ENCODE measurements at places on chromosomes 3 and 15.

GRCh38 chr3:38843898-38844297 is 27.9 kb upstream of the SCN10A start:
- no peak for DNase-seq

GRCh38 chr15:67819636-67820035 is 5.7 kb upstream of the SKOR1 start:
- DNase-seq = no peak

DNA sequence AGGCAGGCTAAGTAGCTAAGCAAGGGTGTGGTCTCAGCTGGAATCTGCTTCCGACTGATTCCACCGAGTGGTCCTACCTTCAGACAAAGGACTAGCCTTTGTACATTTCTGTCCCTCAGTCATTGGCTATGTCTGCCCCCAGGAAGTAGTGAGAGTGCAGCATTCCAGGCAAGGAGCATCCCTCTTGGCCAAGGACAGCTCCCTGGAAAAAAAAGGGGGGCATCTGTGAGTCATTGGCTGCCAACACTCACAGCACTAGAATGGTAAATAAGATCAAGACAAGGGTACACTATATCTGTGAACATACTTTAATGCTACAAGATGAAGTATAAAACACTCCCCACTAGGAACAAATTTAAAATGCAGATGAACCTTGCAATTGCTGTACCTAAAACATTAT is 66.8 kb downstream of the STAC start:
- DNase-seq = no peak

DNA sequence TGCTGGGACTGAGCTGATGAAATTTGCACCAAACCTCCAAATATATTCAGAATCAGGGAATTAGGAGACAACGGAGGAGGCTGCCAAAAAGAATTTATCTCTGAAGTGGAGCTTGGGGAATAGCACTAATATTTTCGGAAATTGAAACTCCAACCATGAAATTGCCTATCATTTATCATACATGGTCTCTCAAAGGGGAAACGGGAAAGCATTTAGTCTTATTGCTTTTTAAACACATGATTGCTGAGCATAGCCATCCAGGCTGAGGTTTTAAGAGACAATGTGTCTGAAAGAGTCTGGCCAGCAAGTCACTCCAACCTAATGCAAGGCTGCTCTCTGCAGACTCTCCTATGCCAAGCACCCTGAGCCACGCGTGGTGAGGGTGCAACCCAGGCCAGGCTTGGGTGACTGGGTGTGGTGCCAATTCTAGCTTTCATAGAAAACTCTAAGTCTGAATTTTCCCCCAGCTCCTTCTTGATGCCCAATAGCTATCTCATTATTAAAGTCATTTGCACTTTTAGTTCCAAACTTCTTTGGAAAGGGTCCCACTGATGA is 200.2 kb downstream of the RPLP1 start:
- DNase-seq = no peak

- DNase-seq = no peak
These were observed 89.2 kb downstream of the RBPMS2 start for GRCh38 chr15:64686130-64686735.

DNA sequence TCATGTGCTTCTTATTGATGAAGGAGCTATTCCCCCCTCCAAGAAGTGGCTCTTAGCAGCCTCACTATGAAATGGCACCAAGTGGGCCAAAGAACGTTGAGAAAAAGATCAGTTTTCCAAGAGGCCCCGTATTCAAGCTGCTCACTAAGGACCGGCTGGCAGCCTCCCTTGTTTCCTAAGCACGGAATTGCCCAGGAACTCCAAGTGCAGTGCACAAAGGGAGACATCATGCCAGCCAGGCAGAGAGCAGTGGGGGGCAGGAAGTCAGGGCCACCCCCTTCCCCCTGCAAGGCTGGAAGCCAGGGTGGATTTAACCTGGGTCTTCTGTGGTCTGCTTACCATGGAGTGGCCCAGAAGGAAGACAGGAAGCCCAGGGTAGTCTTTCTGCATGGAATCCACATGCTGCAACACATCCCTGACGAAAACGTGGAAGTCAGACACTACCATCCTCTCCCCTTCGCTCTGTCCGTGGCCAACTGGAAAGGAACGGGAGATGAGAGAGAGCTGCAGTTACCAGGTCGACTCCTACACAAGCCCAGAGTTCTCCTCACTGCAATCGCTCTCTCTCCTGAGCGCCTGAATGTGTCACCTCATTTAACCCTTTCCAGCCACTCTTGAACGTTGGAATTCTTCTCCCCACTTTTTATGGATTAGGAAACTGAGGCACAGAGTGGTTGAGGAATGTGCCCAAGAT is 49.5 kb downstream of the ABTB1 start:
- no peak for DNase-seq

DNA sequence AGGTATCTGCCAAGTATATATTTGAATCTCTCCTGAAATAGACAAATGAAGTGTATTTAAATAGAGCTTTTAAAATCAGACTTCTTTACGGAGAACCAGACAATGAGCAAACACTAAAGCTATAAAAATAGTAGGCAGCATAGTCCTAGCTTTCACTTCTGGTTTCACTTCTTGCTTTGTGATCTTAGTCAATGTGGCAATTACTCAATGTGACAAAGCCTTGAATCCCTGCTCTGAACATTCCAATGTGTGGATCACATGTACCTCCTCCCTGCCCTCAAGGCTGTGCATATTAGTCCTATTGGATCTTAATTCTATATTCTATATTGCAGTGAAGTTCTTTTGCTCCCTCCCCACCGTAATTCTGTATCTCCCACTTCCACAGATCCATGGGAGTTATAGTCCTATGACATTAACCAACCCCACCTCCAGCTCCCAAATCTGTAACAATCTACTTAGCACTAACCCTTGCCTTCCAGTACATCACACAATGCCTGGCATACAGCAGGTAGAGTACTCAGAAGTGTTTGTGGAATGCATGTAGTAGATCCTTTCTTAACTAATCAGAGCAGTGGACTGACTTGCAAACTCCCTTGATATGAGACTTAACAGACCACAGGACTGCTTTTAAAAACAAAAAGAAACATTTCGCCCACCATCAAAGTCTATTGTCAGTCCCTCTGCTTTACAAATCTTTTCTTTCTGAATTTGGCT is 24.3 kb upstream of the CP start:
- no peak for DNase-seq

DNA sequence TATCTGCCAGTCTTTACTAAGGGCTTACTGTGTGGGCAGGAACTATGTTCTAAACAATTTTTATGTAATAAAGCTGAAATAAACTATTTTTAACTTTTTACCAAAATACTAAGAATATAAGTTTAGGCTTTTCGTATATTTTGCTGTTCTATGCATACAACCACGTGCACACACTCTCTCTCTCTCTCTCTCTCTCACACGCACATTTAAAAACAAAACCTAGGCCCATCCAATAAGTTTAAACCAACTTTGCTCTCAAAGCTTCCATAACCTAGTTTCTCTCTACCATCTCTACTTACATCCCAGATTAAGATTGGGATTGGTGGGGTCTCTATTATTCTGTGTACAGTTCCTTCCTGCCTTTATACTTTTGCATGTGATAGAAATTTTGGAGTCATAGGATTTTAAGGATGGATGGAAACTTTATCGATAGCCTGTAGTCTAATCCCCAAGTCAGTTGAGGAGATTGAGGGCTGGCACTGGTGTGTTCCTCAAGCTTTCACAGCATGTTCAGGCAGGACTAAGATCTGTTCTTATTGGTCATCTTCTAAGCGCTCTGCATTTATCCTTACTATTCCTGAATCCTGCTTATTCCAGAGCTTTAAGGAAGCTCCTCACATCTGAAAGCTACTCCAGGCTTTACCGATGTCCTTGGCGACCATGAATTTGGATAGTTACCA is 1.8 kb downstream of the GPR171 start:
- DNase-seq = no peak

DNA sequence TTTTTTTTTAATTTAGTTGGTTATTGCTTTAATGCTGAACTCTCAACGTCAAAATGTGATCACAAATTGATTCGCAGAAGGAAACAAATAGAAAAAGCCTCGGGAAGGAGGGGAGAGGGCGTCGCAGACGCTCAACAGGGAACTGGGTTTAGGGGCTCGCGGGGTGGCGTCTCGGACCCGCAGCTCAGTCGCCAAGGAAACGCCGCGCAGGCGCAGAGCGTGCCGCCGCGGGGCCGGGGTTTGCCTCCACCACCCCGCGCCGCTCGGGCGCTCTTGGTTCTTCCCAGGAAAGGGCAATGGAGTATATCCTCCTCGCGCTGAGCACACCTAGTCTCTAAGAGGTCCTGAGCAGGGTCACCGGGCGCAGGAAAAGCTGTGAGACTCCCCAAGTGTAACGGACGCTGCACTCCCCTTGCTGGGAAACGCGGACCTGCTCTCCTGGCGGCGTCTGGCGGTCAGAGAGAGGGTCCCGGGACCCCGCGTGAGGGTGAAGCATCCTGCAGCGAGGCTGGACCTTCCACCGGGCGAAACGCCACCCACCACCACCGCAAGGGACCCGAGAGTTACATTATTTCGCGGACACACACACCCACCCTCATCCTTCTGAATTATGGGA is 753 bp downstream of the PLCH1 start:
- DNase-seq = no peak

GRCh38 chr3:121757087-121757811 is 7.7 kb upstream of the GOLGB1 start:
- DNase-seq = no peak

DNA sequence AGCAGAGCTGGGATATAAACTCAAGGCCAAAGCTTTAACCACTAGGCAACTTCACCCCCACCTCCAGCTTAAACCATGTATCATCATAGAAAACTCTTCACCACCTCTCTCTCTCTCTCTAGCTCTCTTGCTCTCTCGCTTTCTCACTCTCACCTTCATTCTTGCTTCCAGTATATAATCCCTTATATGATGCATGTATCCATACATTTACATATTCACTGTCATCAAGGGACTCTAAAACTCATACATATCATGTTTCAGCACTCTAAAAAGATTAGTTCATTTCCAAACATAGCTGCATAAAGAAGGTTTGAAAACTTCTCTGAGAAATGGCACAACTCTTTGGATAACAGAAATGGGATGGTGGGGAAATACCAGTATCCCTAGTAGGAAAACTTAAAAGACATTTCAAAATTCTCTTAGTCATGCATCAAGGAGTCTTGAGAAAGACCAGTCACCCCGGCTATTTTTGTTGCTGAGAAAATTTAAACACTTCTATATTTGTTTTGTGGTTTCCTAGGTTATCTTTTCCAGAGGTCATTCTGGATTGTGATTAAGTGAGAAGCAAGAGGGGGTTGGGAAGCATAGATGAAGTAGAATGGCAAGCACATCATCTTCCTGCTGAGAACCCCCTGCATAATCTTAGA is 447.8 kb upstream of the THBS1 start:
- no peak for DNase-seq

DNA sequence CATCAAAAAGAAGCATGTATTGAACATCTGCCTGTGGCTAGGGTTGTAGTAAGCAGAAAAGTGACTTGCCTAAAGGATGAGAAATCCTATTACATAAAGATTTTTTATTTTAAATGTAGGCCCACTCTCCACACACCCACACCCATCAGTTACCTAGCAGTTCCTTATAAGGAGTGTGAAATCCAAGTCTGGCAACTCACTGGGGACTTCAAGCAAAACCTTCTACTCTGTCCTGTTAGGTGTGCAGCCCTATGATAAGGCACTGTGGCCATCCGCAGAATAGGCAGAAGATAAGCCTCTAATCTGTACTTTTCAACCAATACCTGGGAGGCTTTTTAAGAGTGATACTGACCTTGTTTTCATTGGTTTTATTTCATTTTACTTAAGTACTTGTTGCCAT is 52.7 kb upstream of the TJP1 start:
- no peak for DNase-seq

GRCh38 chr3:73234354-73235014 is 173.0 kb downstream of the EBLN2 start:
- DNase-seq = no peak

GRCh38 chr3:111585217-111585616 is 9.9 kb downstream of the ZBED2 start:
- no peak for DNase-seq

Measured in activated CD8-positive, alpha-beta memory T cell treated with anti-CD3 and anti-CD28 coated beads for 4 hours (primary cell).